ENCODE measurements at places on chromosomes 6 and 20. TPM values are rescaled to one million over a fixed set of nuclear protein-coding genes. Genes with fewer than 3 reads are reported as not detected.

The WFDC5 gene
- total RNA-seq: not detected

The TSBP1 gene
- not detected for total RNA-seq

The NRSN1 gene
- total RNA-seq: not detected

The MYH7B gene
- 19.3 TPM for total RNA-seq

The TPX2 gene
- 8.4 TPM for total RNA-seq

The SLC22A2 gene
- total RNA-seq: not detected

The SSTR4 gene
- total RNA-seq: not detected
